Cardiac muscle cell (in vitro differentiated cells and primary cell): ENCODE measurements at places on chromosomes 4 and X.

DNA sequence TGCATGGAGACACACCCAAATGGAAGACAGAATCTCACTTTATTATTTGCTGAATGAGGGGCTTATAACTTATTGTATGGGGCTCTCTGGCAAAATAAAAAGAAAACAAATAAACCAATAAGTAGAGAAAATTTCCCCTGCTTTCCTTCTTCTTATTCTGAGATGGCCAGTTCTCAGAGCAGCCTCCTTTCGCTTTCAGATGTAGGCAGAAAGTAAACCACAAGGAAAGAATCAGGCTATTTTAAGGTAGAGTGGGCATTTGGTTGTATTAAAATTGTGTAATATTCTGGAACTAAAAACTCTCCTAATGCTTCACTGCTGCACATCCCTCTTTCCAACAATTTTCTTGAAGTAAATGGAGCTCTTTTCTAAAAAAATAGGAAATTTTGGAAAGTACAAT, 241.8 kb downstream of the GALNTL6 start:
- H3K4me3 ChIP-seq = no peak overlapping the region
- H3K4me1 ChIP-seq = peaks cover 7% of the 10 kb centered on the region
- no peaks in the 10 kb centered on the region for H3K27me3 ChIP-seq
- no peak overlapping the region for H3K27ac ChIP-seq

DNA sequence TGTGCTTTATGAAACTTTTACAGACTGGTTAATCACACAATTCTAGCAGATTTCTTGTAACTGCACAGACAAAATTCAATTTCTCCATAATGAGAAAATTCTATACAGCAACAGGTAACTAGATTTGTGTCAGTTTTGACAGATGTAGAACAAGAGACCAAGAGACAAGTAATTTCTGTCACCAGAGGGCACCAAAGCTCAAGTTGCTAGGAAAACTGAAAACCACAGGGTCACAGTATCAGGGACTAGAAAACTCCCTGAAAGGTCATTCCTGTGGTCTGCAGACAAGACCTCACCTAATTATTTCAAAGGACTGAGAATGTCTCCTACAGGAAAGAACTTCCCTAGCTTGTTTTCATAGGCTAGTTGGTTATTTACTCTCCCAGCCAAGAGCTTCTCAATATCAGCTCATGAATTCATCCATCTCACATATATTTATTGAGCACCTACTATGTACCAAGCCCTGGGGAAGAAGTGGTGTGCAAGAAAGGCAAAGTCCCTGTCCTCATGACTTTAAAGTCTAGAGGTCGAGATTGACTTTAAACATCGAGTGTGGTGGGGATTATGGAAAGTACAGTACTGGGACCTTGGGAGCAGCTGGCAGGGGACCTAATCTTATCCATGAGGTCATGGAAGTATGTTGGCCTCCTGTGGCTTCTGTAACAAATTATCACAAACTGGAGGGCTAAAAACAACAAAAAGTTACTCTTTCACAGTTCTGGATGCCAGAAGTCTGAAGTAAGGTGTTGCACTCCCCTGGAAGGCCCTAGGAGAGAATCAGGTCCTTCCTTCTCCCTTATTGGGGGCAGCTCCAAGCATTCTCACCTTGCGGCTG, 47.8 kb upstream of the SETD7 start:
- H3K4me3 ChIP-seq = no peak overlapping the region
- no peak overlapping the region for H3K27ac ChIP-seq
- no peaks in the 10 kb centered on the region for H3K4me1 ChIP-seq
- peak; percentile 76 for DNase-seq
- H3K27me3 ChIP-seq = no peaks in the 10 kb centered on the region
- no peaks in the 10 kb centered on the region for H3K36me3 ChIP-seq

GRCh38 chr4:121462660-121463261, 81.9 kb upstream of the QRFPR start:
- peaks cover 6% of the 10 kb centered on the region for H3K4me1 ChIP-seq
- peak; percentile 76 for DNase-seq
- H3K4me3 ChIP-seq = no peak overlapping the region
- H3K36me3 ChIP-seq = no peaks in the 10 kb centered on the region
- no peak overlapping the region for H3K27ac ChIP-seq
- no peaks in the 10 kb centered on the region for H3K27me3 ChIP-seq

GRCh38 chrX:44006081-44006480, 32.9 kb upstream of the NDP start:
- no peaks in the 10 kb centered on the region for H3K36me3 ChIP-seq
- DNase-seq = no peak
- no peak overlapping the region for H3K27ac ChIP-seq
- H3K27me3 ChIP-seq = no peaks in the 10 kb centered on the region

- H3K4me3 ChIP-seq = no peak overlapping the region
- H3K36me3 ChIP-seq = no peaks in the 10 kb centered on the region
- no peak for DNase-seq
Measured at GRCh38 chr4:107017443-107018343, 18.4 kb downstream of the DKK2 start.

GRCh38 chrX:124383354-124383753, 37.0 kb downstream of the SH2D1A start:
- H3K4me1 ChIP-seq = no peaks in the 10 kb centered on the region
- no peaks in the 10 kb centered on the region for H3K36me3 ChIP-seq
- DNase-seq = no peak
- H3K27me3 ChIP-seq = no peaks in the 10 kb centered on the region
- no peak overlapping the region for H3K27ac ChIP-seq

GRCh38 chr4:121484633-121485032, 103.8 kb upstream of the QRFPR start:
- H3K4me1 ChIP-seq = no peaks in the 10 kb centered on the region
- no peak overlapping the region for H3K27ac ChIP-seq
- no peak overlapping the region for H3K4me3 ChIP-seq
- no peaks in the 10 kb centered on the region for H3K27me3 ChIP-seq
- DNase-seq = peak; percentile 81

GRCh38 chrX:51215266-51215665, 117.4 kb upstream of the NUDT10 start:
- H3K4me1 ChIP-seq = no peaks in the 10 kb centered on the region
- no peaks in the 10 kb centered on the region for H3K27me3 ChIP-seq
- H3K27ac ChIP-seq = no peak overlapping the region
- DNase-seq = no peak
- H3K4me3 ChIP-seq = no peak overlapping the region

DNA sequence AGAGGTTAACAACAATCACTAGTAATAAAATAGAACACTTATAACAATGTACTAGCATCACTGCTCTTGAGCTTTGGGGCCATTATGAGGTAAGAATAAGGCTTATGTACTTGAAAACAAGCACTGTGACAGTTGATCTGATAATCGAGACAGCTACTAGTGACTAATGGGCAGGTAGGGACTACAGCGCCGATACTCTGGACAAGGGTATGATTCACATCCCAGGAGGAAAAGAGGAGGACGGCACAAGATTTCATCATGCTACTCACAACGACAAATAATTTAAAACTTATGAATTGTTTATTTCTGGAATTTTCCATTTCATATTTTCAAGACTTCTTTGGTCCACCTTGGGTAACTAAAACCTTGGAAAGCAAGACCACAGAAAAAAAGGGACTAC, 62.3 kb downstream of the FAM184B start:
- H3K4me3 ChIP-seq = no peak overlapping the region
- H3K27me3 ChIP-seq = no peaks in the 10 kb centered on the region
- no peak overlapping the region for H3K27ac ChIP-seq
- no peaks in the 10 kb centered on the region for H3K4me1 ChIP-seq
- no peak for DNase-seq

- no peaks in the 10 kb centered on the region for H3K36me3 ChIP-seq
- no peaks in the 10 kb centered on the region for H3K27me3 ChIP-seq
- DNase-seq = peak; percentile 17
- H3K4me1 ChIP-seq = peaks cover 39% of the 10 kb centered on the region
- H3K27ac ChIP-seq = no peak overlapping the region
Measured at GRCh38 chr4:113064244-113064643, 14.8 kb downstream of the ANK2 start.

DNA sequence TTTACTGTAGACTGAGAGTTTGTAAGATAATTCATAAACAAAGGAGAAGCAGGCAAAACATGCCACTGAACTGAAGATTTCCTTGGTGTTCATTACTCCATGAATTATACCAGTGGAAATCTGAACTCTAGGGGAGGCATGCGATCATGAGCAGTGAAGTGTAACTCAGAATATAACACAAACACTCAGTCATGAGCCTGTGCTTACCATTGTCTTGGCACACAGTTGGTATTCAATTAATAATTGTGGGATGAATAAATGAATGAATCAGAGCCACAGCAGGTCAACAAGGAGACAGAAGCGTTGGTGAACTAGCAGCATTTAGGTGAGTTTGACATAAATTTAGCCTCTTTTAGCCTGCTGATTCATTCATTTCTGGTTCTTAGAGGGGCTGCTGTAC, 263.5 kb upstream of the DKK2 start:
- H3K27me3 ChIP-seq = no peaks in the 10 kb centered on the region
- peaks cover 1% of the 10 kb centered on the region for H3K4me1 ChIP-seq
- H3K27ac ChIP-seq = no peak overlapping the region
- DNase-seq = no peak

DNA sequence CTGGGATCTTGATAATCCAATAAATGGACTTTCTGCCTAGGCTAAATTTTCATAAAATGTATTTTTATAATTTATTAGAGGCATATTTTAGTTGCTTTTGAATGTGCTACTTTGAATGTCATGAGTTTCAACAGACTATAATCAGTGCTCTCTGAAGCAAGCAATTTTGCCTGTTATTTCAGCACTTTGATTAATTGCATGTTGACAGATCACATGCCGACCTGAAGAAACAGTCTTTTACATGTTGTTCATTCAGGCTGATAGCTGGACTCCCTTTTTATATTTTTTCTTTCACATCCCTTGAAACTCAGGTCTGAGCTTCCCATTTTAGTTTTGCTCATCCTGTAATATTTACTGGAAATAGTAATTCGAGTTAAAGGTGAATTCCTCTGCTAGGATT, 341.0 kb downstream of the NAP1L3 start:
- DNase-seq = no peak
- H3K36me3 ChIP-seq = no peaks in the 10 kb centered on the region
- H3K4me1 ChIP-seq = no peaks in the 10 kb centered on the region
- no peak overlapping the region for H3K27ac ChIP-seq

DNA sequence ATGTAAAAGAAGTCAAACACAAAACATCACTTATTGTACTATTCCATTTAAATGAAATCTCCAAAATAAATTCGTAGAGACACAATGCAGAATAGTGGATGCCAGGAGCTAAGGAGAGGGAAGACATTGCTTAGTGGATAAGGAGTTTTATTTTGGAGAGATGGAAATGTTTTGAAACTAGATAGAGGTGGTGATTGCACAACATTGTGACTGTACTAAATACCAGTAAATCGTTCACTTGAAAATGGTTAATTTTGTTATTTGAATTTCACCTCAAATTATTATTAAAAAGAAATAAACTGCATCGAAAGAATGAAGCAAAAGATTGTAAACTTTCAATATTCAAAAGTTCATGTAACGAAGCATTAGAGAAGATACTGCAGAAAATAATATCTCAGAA, 9.7 kb upstream of the ACSL4 start:
- H3K4me1 ChIP-seq = no peaks in the 10 kb centered on the region
- H3K27ac ChIP-seq = no peak overlapping the region
- DNase-seq = peak; percentile 37
- no peaks in the 10 kb centered on the region for H3K27me3 ChIP-seq

DNA sequence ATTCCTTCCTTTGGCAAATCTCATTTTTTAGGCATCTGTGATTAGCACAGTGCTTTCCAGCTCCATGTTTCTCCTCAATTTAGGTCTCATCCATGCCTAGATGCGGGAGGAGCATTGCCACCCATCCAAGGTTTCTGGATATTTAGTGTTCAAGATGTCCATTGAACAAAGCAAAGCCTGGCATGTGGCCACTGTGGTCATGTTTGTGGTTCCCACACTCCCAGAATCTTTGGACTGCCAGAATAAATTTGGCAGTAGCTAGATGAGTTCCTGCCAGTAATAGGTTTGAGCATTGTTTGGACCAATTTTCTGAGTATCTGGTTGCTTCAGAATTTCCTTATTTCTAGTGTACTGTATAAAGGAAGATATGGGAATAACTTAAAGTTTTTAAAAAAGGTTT, 1124.1 kb downstream of the ADGRL3 start:
- no peaks in the 10 kb centered on the region for H3K36me3 ChIP-seq
- no peak overlapping the region for H3K27ac ChIP-seq
- H3K4me1 ChIP-seq = no peaks in the 10 kb centered on the region
- no peak for DNase-seq
- no peaks in the 10 kb centered on the region for H3K27me3 ChIP-seq
- no peak overlapping the region for H3K4me3 ChIP-seq

DNA sequence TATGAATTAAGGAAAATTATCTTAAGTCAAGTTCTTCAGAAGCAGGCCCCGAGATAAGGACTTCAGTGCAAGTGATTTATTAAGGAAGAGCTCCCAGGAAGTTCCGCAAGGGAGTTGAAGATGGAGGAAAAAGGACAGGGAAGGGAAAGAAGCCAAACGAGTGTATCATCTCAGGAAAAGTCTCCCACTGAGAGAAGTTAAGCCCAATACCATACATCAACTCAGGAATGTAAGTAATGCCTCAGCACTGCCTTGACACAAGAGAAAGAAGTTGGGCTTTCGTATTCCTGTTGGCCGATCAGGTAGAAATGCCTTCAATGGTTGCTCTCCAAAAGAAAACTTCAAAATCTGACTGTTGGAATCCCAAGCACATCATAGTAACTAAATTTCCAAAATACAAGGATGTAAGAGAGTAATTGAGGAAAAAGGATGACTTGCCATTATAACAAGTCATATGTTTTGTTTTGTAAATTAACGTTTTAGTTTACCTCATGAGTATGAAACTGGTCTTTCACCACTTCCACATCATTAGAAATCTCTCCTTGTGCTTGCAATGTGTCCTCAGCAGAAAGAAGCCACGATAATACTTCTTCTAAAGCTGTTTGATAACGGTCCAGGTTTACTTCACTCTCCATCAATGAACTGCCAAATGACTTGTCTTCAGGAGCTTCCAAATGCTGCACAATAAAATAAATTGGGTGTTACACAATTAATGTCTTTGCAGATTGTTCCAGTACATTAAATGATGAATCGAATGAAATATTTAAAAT, 566.7 kb downstream of the DMD start:
- no peaks in the 10 kb centered on the region for H3K4me1 ChIP-seq
- H3K36me3 ChIP-seq = no peaks in the 10 kb centered on the region
- H3K4me3 ChIP-seq = no peak overlapping the region
- no peaks in the 10 kb centered on the region for H3K27me3 ChIP-seq

GRCh38 chr4:150224896-150225591, 146.8 kb downstream of the DCLK2 start:
- no peaks in the 10 kb centered on the region for H3K4me1 ChIP-seq
- no peak overlapping the region for H3K27ac ChIP-seq
- H3K27me3 ChIP-seq = no peaks in the 10 kb centered on the region
- no peaks in the 10 kb centered on the region for H3K36me3 ChIP-seq

DNA sequence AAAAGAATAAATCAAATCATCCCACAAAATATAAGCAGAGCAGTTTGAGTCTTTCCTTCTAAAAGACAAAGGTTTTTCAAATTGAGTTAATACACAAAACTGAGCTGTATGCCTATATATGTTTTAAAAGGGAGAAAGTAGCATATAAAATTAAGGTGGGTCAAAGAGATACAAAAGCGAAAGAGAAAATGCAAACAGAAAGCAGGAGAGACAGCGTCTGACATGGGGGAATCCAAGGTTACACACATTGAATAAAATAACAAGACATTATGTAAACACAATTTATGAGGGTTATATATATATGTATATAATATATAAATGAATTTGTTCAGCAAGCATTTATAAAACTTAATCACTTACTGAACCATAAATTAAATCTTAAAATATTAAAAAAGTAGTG, 276.1 kb upstream of the LCORL start:
- H3K4me1 ChIP-seq = no peaks in the 10 kb centered on the region
- no peak overlapping the region for H3K27ac ChIP-seq
- no peak overlapping the region for H3K4me3 ChIP-seq
- H3K36me3 ChIP-seq = no peaks in the 10 kb centered on the region
- DNase-seq = no peak

GRCh38 chr4:174152717-174153466, 130.6 kb downstream of the FBXO8 start:
- no peaks in the 10 kb centered on the region for H3K36me3 ChIP-seq
- no peak overlapping the region for H3K27ac ChIP-seq
- no peak overlapping the region for H3K4me3 ChIP-seq
- no peaks in the 10 kb centered on the region for H3K27me3 ChIP-seq
